Myocyte (in vitro differentiated cells): ENCODE measurements at places on chromosomes 7 and 10.

- DNase-seq = no peak
These were observed 136.8 kb upstream of the CDCA7L start for GRCh38 chr7:22082553-22082885.

DNA sequence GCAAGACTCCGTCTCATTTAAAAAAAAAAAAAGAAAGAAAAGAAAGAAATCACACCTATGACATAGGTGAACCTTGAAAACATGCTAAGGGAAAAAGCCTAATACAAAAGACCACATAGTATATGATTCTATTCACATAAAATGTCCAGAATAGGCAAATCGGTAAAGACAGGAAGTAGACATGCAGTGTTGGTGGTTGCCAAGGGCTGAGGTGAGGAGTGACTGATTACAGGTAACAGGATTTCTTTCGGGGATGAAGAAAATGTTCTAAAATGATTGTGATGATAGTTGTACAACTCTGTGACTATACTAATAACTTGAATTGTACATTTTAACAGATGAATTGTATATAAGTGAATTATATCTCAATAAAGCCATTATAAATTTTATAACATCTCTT is 3.3 kb downstream of the XPNPEP1 start:
- no peak for DNase-seq

GRCh38 chr10:121070275-121071070 is 219.3 kb downstream of the WDR11 start:
- no peak for DNase-seq

DNA sequence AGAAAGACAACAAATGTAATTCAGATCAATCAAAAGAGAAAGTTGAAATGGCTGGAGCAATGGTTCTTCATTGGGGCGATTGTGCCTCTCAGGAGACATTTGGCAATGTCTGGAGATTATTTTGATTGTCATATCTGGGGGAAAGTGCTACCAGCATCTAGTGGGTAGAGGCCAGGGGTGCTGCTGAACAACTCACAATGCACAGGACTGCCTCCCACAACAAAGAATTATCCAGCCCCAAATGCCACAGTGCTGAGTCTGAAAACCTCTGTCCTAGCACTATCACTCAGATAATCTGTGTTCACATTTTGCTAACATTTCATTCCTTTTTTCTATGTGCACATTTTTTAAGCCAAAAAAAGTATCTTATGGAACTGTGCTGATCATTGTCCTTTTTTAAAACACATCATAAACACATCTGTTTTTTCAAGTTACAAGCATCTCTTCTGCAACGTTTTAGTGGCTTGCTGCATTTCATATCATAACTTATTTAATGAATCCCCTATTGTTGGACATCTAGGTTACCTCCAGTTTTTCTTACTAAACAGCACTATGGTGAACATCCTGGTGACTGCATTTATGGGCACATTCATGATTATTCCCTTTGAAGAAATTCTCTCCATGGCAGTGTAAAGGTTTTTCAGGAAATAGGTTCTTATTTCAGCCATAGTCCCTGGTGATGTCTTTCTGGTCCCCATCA is 114.2 kb downstream of the C10orf105 start:
- no peak for DNase-seq

- DNase-seq = no peak
These were observed 71.5 kb downstream of the CARD11 start for GRCh38 chr7:2971914-2972834.

- no peak for DNase-seq
These were observed 106.7 kb downstream of the GPR26 start for GRCh38 chr10:123772645-123773508.

GRCh38 chr10:104622598-104623209 is 18.4 kb upstream of the SORCS3 start:
- no peak for DNase-seq

- no peak for DNase-seq
These were observed 54.8 kb downstream of the MINDY3 start for GRCh38 chr10:15805395-15806058.

DNA sequence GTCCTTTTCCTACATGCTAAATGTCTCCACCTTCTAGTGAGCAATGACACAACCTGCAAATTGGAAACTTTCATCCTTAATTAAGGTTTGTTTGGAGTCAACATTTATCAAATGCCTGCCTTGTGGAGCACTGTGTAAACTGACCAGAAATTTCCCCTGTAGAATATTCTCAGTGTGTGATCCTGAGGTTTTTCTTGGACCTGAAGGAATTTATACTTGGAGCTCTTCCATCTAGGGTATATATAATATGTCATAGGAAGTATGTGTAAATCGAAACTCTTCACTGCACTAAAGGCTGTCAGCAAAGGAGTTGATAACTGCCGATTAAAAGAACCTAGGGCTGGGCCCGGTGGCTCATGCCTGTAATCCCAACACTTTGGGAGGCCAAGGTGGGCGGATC is 152.4 kb downstream of the NSUN6 start:
- DNase-seq = no peak

DNA sequence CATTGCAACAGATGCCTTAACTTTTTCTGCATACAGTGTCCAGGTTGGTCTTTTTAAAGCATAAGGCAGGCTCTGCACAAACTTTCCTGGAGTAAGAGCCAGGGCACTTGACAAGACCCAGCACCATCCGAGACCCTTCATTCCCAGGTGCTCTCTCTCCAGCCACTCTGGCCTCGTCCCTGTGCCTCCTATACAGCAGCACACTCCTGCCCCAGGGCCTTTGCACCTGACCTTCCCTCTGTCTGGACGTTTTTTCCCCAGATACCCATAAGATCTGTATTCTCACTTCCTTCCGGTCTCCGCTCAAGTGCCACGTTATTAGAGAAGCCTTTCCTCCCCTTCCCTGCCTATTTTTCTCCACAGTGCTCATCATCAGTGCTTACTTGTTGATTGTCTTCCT is 25.6 kb downstream of the PYROXD2 start:
- no peak for DNase-seq

GRCh38 chr7:86645676-86646276 is 2.1 kb downstream of the GRM3 start:
- no peak for DNase-seq

GRCh38 chr10:91974960-91975359 is 51.4 kb downstream of the BTAF1 start:
- DNase-seq = peak; percentile 3

- no peak for DNase-seq
These were observed 25.4 kb downstream of the FBH1 start for GRCh38 chr10:5915451-5915850.

GRCh38 chr10:19616966-19617365 is 199.3 kb upstream of the PLXDC2 start:
- no peak for DNase-seq

GRCh38 chr7:112157072-112157471 is 49.1 kb downstream of the DOCK4 start:
- peak; percentile 98 for DNase-seq

GRCh38 chr7:132404261-132404660 is 172.0 kb downstream of the PLXNA4 start:
- no peak for DNase-seq

- DNase-seq = peak; percentile 62
These were observed 52.8 kb upstream of the FIGNL1 start for GRCh38 chr7:50502947-50503346.

GRCh38 chr7:36691983-36692382 is 32.3 kb downstream of the AOAH start:
- DNase-seq = no peak

DNA sequence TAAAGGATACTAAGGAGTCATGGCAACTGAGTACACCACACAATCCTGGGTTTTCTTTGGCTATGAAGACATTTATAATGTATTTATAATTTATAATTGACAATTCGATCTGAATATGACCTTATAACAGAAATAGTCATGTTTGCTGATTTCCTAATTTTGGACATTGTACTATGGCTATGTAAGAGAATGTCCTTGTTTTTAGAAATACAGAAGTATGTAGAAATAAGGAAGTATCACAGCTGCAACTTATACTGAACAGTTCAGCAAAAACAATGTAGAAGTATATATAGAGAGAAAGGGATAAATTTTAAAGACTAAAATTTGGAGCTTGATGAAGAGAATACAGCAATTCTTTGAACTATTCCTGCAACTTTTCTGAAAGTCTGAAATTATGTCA is 32.6 kb downstream of the PRLHR start:
- no peak for DNase-seq

- DNase-seq = no peak
These were observed 160.7 kb downstream of the MAD1L1 start for GRCh38 chr7:2072042-2072441.

DNA sequence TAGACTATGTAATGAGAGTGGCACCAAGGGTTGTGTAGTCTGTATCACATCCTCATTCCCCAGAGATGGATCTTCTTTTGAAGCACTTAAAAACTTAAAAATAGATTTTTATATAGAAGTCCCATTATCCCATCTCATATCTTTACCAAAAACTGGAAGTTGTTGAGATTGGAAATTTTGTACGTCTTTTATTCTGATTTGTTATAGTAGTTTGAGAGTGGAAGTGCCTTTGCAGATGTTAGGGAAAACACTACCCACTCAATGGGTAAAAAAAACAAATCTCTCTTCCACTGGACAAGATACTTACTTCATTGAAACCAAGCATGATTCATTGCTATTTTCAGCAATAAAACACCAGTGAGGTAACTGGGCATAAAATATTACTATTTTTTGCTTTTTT is 184.4 kb downstream of the MACC1 start:
- no peak for DNase-seq

DNA sequence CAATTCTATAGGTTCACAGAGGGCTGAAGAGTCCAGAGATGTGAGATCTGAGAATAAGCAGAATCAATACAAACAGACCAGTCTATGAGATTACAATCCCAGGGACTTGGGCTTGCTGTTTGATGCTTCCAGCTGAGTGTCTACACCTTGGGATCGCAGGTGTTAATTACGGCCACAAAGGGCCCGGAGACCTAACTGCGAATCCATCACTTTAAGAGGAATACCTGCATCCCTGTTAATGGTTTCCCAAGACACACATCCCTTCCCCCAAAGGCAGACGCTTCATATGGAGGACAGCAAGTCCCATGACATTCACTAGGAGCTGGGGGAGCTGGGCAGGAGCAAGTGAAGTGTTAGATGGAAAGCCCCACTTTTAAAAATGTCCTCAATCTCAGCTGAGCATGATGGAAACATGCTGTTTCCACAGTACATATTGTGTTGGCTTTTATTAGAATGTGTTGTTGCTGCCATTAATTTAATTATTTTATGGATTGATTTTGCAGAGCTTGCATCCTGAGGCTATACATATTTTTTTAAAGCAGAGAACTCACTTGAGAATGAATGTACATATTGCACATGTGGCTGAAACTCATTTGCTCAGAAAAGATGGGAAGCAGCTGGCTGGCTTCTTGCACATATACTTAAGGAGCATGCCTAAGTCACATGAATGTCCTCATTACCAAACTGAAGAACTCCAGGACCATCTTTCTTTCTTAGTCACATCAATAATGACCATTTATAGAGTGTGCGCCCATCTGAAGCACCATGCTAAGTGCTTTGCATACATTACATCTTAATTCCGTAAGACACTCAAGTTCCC is 151.3 kb downstream of the NEBL start:
- DNase-seq = no peak

- DNase-seq = no peak
These were observed 191.9 kb downstream of the MAD1L1 start for GRCh38 chr7:2040893-2041270.

DNA sequence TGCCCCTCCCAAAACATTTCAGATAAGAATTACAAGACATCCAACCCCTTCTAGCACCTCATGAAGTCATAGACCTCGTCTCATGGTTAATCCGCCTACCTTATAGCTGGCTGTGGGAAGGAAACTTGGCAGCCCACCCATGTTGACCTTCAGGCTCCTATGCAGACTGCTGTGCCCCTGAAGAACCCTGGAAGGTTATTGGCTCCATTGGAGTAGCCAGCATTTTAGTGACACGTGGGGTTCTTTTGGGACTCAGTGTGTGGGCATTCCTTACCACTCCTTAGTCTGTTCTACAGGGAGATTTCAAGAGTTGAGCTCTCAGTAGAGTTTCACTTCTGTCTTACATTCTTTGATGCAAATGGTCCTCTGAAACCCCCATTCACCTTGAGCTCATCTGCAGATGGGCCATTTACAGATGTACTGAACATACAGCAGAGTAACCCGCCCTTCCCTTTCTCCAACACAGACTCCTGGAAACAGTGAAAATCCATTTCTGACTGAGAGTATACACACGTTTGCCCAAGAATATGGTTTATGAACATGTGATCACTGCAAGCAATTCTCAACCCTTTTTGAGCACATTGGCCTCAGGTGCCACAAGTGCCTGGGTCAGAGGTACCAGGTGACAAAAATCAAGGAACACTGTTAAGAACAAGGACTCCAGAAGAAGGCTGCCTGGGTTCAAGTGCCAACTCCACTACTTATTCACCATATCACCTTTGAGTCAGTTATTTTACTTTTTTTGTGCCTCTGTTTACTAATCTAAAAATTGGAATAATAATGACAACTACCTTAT is 54.0 kb upstream of the HECW1 start:
- no peak for DNase-seq

DNA sequence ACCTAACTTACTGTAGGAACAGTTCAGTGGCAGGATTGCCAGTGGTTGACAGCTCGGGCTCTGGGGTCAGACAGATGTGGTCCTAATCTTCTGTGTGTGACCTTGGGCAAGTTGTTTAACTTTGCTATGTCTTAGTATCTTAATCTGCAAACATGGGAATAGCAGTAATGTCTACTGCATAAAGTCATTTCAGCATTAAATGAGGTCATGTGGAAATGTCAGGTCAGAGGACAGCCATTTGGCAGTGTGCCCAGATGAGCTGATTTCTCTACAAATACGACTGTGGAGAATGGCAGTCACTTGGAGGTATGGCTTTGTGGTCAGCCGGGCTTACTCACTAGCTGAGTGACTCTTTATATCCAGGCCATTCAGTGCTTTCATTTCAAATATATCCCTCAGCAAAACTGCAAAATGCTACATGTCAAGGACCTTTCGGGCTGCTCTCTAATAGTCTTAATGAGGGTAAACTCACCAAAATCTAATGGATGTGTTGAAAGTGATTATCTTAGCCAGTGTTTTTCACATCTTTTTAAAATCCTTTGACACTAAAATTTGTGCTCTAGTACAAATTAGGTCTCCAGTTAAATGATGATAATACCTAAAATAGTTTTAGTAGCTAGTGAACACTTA is 171.4 kb downstream of the ST7 start:
- peak; percentile 95 for DNase-seq

DNA sequence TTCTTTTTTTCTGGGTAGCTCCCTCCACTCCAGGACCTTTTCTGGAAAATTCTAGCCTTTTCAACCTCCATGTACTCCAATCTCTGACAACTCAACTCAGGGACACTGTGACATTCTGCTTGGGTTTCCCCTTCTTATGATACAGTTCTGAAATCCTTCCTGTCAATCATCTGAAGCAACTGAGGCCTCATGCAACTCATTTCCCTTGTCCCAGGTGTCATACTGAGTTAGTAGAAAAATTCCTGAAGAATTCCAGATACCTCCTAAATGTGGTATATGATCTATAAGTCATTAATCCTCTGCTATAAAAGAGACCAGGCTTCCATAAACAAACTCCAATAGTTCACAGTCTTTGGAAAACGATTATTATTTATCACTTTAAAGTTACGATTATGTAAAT is 43.0 kb upstream of the MYO3A start:
- no peak for DNase-seq
